SJCRH30 (cell line): ENCODE measurements at places on chromosomes 2 and 18. TPM values are rescaled to one million over a fixed set of nuclear protein-coding genes. Genes with fewer than 3 reads are reported as not detected.

PARD3B gene
- 3.8 and 5.1 TPM in 2 replicates for total RNA-seq

GRCh38 chr2:46774499-46775228 lies 140.9 kb downstream of the MCFD2 start:
- no peak for DNase-seq

DNA sequence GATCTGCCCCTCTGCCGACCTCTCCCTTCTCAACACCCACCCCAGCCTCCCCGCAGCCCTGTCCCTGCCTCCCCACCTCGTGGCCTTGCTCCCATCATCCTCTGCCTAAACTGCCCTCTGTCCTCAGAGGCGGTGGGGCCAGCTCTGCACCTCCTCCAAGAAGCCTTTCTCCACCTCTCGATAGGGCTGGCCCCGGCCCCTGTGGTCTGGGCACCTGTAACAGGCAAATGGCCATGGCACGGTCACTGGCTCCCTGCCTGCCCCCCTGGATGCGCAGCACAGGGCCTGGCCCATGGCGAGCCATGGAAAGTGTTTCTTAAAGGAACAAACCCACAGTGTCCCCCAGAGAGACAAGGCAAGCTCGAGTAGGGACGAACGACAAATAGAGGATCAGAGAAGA lies 42.0 kb downstream of the MYO7B start:
- DNase-seq: no peak

PID1 gene
- total RNA-seq: 6.3 and 6.6 TPM in 2 replicates

LRP2 gene
- total RNA-seq: 0.03 TPM in 1 of 2 replicates, not detected in the other

GRCh38 chr2:29579495-29580169 lies 341.8 kb downstream of the ALK start:
- DNase-seq: no peak

FIGLA gene
- total RNA-seq: not detected in 2 replicates

GRCh38 chr2:235561450-235561849 lies 67.6 kb downstream of the AGAP1 start:
- DNase-seq: no peak

DNA sequence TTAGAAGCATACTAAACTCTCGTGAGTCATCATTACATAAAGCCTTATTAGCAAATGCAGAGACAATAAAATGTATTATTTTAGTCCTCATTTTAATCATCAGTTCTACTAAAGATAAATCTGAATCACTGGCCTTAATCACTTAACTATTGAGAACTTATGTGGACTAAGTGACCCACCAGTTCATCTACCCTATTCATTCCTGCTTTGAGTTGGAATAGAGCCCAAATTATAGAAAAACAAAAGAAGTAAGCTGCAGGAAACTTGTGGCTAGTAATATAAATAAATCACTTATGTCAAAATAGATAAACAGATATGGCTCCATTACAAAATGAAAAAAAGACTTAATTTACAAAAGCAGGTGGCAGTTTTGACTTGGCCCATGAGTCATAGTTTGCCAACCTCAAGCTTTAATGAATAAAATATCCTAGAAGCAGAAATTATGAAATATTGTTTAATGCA lies 851.8 kb upstream of the CRIM1 start:
- peak; percentile 48 for DNase-seq

DNA sequence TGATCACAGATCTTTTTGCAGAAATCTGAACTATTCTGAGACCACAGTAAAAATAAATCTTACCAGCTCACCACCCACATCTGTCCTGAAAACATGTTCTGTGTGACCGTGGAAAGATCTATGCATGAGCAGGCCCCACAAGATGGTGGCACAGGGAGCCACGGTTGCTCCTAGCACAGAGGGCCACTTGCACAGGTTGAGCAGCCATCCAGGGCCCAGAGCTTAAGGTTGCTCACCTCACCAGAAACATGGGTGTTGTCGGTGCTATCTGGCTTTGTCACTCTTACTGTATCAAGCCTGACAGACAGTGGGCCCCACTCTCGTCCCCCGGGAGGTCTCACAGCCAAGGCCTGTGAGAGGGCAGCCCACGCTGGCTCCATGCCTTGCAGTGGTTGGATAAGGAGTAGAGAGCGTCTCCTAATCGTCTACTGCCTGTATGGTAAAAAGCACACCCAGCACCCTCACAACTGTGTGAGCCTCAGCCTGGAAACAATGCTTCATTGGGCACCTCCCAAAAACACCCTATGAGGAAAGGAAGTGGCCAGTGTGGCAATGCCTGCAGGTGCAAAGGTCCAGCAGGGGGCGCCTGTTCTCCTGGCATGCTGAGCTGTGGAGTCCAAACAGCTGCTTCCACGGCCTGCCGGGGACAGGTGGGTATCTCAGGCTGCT lies 19.6 kb downstream of the TUBB6 start:
- DNase-seq: peak; percentile 90

- DNase-seq: no peak
Observed at GRCh38 chr18:51491678-51492372, 294.3 kb upstream of the MEX3C start.

DNA sequence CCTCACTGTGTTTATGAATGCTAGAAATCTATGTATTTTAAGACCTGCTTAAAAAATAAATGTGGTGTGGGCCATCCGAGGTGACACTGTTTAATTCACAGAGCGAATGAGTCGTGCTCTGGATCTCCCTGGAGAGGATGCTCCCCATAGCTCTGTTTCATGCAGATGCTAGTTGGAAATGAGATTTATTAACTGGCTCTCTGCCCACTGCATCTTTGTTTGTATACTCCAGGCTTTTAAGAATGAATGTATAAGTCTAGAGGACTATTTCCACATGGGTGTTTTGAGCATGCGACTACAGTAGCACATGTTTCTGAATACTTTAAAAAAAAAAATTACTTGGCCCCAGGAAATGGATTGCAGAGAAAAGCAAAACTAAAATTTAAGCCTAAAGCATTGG lies 3.9 kb downstream of the MAPRE2 start:
- no peak for DNase-seq

GRCh38 chr2:148680462-148680861 lies 35.9 kb downstream of the EPC2 start:
- DNase-seq: no peak

GRCh38 chr2:176004934-176005333 lies 2.9 kb upstream of the LNPK start:
- DNase-seq: no peak

DNA sequence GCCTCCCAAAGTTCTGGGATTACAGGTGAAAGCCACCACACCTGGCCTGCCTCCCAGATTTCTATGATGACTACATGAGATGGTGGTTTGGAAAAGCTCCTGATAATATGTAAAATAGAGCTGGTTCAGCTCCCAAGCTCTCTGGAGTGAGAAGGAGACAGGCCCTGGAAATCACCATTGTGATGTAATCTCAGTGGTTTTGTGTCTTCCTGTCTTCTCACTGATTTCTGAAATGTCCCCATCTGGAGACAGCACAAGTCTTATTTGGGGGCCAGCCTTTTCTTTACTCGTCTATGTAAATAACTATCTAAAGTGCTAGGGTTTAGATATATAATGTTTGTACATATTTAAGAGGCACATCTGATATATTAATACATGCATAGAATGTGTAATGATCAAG lies 64.0 kb downstream of the CCNT2 start:
- DNase-seq: no peak

GRCh38 chr2:9885036-9885684 lies 41.9 kb downstream of the TAF1B start:
- DNase-seq: no peak

GRCh38 chr2:29900971-29901633 lies 20.3 kb downstream of the ALK start:
- DNase-seq: no peak

DNA sequence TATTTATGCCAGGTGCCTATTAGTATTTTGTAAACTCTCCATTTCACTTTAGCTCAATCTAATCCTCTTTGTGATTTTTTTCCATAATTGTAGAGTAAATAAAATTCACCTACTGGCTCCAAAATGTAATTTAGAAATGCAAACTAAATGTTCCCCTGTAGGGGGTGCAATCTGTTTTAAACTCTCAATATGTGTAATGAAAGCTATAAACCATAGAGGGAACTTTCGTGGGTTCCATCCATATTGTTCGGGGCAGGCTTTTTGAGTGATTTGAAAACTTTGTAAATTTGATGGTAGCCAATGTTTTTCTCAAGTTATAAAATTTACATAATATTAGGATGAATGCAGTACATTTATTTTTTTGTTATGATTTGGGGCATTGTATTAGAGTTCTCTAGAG lies 49.4 kb downstream of the TSPYL6 start:
- peak; percentile 27 for DNase-seq

NT5DC4 gene
- not detected in 2 replicates for total RNA-seq

GRCh38 chr18:58937071-58937886 lies 72.6 kb downstream of the ZNF532 start:
- DNase-seq: no peak

- no peak for DNase-seq
Observed at GRCh38 chr2:112733871-112734270, 13.1 kb downstream of the NT5DC4 start.

- DNase-seq: no peak
Observed at GRCh38 chr2:44136252-44136651, 32.4 kb upstream of the PPM1B start.

DNA sequence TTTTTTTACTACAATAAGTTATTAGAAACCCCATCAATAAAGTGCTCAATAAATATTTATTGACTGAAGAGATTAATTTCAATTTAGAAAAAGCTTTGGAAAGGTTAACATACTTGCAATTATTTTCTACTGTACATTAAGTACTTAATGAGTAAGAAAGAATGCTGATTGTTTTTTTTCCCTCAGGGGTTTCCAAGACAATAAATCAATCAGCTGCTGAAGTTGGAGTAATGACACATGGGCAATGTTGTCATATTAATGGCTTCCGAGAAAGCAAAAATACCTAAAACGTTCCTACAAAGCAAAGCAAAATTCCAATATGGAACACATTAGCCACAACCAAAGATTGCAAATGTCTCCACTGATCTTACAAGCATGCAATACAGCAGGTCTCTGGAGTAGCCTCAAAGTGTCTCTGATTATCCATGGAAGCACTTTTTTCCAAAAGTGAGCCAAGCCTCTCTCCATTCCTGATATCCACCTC lies 66.7 kb downstream of the ZC3H6 start:
- DNase-seq: no peak

DNA sequence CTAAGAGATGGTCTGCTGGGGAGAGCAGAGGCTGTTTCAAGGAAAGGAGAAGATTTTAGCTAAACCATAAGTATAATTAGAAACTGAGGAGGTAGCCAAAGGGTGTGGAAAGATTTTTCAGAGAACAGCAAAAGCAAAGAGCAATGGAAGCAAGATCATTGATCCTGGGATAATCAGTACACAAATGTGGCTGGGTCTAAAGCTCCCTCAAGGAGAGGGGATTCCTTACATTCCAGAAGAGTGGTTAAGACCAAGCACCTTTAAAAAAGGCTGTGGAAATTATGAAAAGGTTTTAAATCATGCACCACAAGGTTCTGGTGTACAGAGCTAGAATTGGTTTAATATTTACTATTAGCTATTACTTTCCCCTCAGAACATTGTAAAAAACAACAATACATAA lies 246.0 kb upstream of the UBE2E3 start:
- no peak for DNase-seq

GRCh38 chr18:10116574-10116973 lies 202.8 kb downstream of the VAPA start:
- no peak for DNase-seq

ANKRD53 gene
- total RNA-seq: 0.36 TPM in 1 of 2 replicates, not detected in the other

DNA sequence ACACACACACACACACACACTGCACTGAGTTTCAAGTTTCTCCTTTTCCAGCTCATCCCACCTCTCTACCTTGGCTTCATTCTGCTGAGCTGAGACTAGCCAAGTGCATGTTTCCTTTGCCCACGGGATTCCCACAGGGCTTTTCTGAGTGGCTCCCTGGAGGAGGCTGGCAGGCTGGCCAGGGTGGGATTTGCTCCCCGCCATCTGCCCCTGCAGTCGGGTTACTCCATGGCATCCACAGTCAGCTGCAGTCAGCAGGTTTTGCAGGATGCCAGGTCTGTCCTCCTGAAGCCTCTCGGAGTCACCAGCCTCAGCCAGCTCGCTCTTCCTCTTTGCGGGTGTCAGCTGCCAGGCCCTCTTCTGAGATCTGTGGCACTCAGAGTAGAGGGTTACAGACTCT lies 783.7 kb upstream of the SOX11 start:
- no peak for DNase-seq
